ENCODE measurements at places on chromosomes 16 and 17.

- DNase-seq = no peak
Observed at GRCh38 chr17:56779322-56779721, 54.4 kb downstream of the C17orf67 start.

GRCh38 chr17:44760474-44761308 lies 1.9 kb downstream of the ADAM11 start:
- no peak for DNase-seq

- no peak for DNase-seq
Observed at GRCh38 chr16:50878966-50879615, 137.2 kb downstream of the CYLD start.

DNA sequence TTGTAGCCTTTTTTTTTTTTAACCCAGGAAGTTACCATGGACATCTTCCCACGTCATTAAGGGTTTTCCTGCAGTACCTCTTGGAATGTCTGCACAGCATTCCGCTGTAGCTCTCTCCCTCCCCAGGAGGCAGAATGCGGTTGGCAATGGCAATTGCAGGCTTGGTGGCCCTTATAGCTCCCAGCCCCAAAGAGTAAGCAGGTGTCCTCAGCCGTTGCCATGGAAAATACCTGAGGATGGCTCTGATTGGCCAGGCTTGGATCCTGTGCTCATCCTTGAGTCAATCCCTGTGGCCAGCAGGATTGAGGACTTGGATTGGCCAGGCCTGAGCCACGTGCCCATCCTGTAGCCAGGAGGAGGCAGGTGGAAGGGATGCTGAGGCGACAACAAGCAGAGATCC lies 15.5 kb upstream of the TIMP2 start:
- no peak for DNase-seq

DNA sequence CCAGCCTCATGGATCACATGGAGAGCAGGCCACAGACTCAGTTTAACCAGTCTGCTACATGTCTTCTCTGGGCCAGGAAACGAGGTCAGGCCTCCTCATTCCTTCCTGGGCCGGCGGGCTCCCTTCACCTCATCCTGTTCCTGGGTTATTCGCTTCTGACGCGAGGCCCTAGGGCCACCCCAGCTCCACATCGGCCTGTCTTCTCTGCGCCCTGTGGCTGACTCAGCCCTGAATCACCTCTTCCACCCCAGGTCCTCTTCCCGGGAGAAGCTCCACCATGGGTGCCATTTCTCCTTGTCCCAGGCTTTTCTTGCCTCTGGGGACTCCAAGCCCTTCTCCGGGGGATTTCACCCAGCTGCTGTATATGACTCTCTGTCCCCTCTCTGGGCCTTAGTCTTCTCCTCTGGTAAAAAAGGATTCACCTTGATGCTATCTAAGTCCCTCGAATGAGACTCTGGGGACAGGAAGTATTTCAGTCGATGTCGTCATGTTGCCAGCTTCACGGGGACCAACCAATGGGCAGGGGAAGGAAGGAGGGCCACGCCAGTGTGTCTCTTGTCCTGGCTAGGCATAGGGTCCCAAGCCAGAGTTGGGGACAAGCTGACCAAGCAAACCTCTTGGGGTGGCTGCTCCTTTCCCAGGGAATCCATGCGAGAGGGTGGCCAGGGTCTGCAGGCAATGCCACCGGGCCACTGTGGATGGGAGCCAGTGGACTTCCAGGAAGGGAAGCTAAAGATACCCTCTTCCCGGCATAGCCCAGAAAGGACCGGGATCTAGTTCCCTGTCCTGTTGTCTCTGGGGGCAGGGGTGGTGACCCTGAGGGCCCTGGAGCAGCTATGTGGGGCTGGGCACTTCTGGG lies 58.7 kb downstream of the SOCS3 start:
- DNase-seq = no peak

GRCh38 chr16:51210087-51210486 lies 59.0 kb upstream of the SALL1 start:
- no peak for DNase-seq

DNA sequence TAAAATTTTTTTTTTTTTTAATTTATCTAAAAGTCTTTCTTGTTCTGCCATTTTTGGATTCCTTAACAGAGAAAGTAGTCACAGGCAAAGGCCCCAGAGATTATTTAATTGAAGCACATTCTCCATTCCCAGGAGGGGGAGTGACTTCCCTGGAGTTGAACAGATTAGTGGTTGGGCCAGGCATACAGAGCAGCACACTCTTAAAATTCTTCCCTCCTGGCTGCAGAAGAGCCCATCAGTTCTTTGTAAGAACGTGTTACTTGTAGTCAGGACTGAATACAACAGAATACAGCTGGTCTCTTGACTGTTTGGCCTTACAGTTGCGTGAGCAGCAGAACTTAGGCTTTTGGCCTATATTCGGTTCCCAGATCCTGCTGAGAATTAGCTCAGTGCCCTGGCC lies 1.8 kb downstream of the ALKBH5 start:
- no peak for DNase-seq

- DNase-seq = no peak
Observed at GRCh38 chr16:79253100-79253631, 347.4 kb downstream of the MAF start.

DNA sequence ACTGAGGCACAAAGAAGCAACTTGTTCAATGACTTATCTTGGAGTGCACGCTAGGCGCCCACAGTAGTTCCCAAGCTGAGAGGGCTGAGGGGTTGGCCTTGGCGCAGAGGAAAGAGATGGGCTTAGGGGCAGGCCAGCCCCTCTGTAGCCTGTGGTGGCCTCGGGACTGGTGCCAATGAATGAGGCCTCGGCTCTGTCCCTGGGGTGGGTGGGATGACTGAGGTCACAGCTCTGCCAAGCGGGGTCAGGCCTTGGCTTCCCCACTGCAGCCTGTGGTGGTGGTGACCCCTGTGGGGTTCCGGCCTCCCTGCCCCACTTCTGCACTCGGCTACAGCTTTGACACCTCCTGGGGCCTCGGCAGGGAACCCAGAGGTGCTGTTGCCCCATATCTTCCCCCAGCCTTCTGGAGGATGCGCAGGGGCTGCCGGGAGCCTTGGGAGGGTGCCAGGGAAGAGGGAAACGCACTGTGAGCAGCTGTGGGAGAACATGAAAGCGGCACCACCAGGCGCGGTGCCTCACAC lies 46.0 kb downstream of the BEAN1 start:
- DNase-seq = no peak

GRCh38 chr17:78019976-78020716 lies 61.6 kb downstream of the TNRC6C start:
- DNase-seq = no peak

GRCh38 chr16:3188925-3189825 lies 1.2 kb downstream of the OR1F1 start:
- no peak for DNase-seq

DNA sequence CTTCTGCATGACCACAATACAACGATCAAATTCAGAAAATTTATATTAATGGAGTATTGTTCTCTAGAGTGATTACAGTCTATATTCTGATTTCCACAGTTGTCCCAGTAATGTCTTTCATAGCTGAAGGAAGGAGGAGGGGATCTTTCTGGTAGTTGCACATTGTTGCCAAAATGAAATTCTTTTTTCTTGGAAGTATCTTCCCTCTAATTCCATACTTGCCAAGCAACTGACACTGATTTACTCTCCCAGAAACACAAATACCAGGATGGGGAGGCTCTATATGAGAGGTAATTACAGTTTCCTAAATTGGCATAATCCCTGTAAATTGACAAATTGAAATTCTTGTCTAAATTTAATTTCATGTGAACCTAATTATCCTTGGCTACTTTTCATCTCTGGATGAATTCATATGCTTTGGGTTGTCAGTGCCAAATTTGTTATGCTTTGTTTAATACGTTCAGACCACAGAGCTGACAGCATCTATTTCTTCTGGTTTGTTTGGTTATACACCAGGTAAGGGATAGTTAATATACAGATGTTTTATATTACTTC lies 30.0 kb downstream of the NOL11 start:
- no peak for DNase-seq

DNA sequence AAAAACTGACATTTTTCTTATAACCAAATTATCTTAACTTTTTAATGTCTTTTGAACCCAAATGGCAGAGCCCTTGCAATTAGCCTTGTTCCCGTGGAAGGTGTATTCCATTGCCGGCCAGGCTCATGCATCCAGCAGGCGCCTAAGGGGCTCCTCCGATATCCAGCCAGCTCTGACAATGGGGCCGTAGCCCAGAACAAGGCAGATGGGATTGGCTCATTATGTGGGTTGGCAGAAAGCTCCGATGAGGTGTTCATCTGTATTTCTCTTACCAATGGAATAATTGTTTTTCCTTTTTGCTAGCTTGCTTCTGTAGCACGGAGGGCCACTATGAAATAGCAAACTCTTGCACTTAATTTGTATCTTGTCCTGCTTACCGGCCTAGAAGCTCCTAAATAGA lies 208.2 kb upstream of the CHMP6 start:
- no peak for DNase-seq

GRCh38 chr17:55625521-55625920 lies 97.1 kb downstream of the TMEM100 start:
- no peak for DNase-seq

DNA sequence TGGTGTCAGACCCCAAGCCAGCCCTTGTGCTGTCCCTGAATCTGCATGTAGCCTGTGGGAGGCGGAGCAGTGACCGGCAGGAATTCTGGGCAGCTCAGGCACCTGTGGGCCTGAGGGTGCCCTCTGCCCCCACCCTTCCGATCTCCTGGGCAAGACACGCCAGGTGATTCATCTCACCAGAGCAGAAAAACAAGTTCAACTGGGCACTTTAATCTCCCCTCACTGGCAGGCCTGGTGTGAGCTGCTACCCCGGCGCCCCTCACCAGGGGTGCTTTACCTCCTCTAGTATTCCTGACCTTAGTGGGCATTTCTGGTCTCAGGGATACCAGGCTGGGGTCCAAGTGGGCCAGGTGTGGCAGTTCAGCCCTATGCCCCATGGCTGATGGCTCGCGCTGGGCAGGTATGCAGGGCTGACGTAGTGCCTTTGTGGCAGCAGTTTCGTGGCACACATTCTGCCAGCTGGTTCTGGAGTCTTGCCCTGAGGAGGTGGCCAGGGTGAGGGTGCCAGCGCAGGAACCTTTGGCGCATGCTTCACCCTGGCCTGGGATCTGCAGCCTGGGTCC lies 6.0 kb downstream of the ERBB2 start:
- no peak for DNase-seq

DNA sequence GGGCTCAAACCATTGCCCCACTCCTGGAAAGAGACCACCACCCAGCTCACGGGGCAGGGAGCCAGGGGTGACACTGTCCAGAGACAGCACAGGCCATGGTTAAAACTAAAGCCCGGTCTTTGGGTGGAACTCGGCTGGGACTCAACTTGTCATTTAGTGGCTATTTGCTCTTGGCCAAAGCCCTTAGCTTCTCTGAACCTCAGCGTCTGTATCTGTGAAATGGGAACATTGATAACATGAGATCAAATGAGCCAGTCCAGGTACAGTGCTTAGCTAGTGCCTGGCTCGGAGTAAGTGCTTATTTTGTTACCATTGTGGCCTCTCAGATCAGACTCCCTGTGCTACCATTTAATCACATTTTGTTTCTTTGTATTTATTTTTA lies 48.5 kb downstream of the RTN4RL1 start:
- DNase-seq = no peak

GRCh38 chr17:53270936-53271335 lies 551.8 kb upstream of the KIF2B start:
- no peak for DNase-seq

DNA sequence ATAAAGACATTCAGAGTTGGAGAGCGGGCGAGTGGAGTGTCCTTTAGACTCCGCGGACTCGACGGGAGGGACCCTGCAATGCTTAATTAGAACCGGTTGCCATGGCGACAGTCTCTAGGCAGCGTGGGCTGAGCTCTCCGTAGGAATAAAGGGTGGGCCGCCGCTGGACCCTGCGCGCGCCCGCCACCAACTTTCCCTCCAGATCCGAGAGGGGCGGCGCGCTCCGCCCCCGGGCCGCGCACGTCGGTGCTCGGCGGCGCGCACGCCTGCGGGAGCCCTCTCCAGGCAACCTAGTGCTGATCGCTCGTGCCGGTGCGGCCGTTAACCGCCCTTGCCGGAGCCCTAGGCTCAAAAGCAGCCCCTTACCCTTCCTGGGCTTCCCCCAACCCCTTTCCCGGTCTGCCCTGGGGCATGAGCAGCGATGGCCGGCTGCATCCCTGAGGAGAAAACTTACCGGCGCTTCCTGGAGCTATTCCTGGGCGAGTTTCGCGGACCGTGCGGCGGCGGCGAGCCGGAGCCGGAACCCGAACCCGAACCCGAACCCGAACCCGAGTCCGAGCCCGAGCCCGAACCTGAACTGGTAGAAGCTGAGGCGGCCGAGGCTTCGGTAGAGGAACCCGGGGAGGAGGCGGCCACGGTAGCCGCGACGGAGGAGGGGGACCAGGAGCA lies at the start of gene PPM1E:
TSS of gene PPM1E (plus strand) at position 278 of the 669 bp plus-strand sequence.
- DNase-seq = no peak

DNA sequence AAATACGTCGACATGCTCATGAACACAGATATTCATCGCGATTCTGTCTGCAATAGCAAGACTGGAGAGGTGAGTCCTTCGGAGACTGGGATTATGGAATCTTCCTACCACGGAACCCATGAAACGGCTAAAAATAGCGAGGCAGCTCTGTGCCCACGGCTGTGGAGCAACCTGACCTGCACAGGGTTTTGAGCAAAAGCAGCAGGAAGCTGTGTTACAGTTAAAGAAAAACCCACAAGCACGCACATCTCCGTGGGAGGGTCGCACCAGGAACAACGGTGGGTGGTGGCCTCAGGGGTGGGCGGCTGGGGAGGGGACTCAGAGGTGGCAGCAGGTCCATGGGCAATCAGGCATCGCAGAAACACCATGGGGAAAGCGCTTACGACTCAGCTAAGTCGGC lies 24.8 kb downstream of the SLC38A10 start:
- no peak for DNase-seq

DNA sequence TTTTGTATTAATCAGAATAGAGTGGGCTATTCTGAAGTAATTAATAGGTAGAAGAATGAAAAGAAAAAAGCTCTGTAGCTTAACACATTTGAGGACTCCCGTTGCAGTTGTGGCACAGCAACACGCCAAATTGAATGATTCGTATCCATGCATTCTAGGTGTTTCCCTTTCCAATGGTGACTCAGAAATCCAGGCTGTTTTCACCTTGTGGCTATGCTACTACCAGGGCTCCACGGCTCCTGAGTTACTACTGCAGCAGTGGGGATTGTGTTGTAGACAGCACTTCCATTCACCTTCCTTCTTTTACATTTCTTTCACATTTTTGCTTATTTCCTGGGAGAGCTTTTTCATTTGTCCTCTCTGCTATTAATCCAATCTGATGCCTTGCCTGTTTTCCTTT lies 1616.4 kb downstream of the CDH8 start:
- DNase-seq = no peak

GRCh38 chr17:39573447-39574298 lies 34.0 kb downstream of the NEUROD2 start:
- DNase-seq = no peak

DNA sequence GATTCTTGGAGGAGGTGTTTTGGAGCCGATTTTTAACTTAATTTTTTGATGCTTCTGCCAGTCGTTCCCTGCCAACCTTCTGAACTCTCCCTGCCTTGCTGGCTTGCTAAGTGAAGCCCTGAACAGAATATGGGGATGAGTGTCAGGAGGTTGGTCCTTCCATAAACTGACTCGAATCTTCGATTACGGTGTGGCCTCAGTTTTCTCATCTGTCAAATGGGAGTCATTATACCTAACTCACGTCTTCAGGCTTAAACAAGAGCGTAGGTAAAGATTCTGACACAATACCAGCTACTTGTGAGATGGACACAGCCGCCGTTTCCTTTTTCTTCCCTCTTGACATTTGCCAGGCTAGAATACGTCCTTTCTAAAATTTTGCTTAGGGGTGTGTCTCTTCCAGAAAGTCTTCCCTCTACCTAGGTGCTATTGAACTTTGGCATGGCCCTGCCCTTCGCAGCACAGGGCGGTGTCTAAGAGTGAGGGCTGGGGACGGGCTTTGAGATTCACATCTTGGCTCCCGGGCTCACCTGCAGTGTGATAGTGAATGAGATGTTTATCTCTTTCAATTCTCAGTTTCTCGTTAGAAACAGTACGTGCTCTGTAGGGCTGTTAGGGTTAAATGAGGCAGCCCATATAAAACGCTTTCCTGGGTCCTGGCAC lies 190.6 kb upstream of the SDK2 start:
- no peak for DNase-seq
